ENCODE measurements at places on chromosomes 1 and 21.

DNA sequence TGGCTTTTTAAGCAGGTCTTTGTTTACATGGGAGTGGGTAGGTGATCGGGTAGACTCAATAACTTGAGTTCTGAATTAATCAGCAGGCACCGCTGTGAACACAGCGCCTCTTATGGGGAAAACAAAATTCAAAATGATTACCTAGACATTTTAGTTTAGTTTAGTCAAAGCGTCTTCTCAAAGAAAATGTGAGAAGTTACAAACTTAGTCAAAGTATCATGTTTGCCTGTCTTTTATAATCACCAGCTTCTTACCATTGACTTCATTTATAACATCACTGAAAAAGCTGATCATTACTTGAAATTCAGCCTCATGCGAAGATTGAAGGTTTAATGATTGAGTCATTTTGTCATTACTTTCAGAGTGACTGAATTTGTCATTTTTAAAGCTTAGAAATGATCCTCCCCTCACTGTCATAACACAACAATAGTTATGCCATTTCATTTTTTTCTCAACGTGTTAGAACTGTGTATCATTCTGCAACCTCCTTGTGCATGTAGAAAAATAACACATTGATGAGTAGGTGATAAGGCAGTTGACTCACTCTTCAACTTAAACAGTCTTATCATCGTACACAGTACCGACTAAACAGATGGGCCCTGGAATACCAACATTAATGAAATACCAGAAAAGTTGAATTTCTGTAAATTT is 188.5 kb downstream of the NFIA start:
- DNase-seq = no peak

DNA sequence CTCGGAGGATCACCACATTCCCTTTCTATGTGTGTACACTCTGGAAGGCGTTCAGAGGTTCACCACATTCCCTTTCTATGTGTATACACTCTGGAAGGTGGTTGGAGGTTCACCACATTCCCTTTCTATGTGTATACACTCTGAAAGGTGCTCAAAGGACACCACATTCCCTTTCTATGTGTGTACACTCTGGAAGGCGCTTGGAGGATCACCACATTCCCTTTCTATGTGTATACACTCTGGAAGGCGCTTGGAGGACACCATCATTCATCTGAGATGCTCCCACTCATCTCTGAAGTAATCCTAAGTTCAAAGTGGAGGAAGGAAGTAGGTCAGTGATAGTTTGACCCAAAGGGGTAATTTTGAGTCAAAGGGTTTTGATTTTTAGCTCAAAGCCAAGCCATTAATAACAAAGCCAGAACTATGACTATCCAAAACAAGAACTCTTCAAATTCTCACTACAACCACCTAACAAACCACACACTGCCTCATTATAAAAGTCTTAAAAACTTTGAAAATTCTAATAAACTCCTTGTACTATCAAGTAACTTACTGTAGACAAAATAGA is 32.9 kb downstream of the NRIP1 start:
- DNase-seq = no peak

DNA sequence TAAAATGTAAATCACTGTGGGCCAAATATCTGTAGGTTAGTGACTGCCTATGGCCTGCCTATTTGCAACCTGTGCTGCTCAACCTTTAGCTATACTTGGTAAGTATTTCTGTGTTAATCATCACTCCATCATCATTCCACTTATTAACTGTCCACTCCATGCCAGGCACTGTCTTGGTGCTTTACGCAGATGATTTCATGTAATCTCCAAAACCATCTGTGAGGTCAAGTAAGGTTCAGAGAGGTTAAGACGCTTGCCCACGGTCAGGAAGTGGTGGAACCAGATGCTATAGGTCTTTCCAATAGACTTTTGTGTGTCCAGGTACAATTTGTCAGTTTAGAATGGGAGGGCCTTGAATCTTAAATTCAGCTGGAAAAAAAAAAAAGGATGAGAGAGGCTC is 10.8 kb upstream of the PHACTR4 start:
- no peak for DNase-seq

DNA sequence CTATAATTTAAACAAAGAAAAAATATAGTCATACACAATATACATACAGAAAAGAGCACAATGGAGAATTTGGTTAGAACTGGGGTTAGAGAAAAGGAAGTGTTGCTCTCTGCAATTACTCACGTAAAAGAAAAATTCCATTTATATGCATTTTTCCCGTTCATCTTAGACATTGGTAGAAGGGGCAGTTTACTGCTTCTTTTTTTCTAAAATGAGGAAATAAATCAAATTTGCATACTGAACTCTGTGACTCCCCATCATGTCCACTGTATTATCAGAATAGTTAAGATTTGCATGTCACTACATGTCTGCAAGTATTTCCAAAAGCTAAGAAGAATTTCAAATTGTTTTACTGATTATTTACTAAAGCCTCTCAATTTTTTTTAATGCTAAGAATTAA is 44.1 kb upstream of the C1orf105 start:
- no peak for DNase-seq

DNA sequence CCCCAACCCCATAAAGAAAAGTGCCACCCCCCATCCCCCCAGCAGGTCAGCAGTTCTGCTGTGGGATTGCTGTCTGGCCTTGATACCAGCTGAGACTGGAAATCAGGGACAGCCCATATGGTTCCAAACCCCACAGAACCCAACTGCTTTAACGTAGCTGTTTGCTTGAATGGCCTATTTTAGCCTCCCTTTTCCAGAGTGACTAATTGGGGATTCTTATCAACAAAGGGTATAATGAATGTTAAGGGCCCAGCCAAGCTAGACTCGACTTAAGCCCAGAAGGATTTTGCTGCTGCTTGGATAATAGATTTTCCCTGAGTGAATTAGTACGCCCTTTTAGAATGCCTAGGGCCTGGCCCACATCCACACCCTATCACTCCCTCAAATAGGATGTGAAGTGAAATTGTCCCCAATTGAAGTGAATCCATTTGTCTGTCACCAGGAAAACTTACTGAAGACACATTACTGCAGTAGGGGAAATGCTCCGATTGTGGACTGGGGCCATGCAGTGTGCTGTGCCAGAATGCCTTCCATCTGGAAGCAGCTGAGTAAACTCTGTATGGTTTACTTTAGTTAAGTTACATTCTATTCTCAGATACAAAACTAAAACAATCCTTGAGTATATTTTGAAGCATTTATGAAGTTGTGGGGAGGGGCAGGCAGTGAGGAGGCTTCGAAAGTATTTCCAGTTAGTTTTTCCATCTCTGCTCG is 156.9 kb downstream of the DHRS3 start:
- DNase-seq = no peak

Data from D721Med (cell line).